Caco-2 (cell line): ENCODE measurements at places on chromosomes 1 and 21. TPM values are rescaled to one million over a fixed set of nuclear protein-coding genes. Genes with fewer than 3 reads are reported as not detected.

DNA sequence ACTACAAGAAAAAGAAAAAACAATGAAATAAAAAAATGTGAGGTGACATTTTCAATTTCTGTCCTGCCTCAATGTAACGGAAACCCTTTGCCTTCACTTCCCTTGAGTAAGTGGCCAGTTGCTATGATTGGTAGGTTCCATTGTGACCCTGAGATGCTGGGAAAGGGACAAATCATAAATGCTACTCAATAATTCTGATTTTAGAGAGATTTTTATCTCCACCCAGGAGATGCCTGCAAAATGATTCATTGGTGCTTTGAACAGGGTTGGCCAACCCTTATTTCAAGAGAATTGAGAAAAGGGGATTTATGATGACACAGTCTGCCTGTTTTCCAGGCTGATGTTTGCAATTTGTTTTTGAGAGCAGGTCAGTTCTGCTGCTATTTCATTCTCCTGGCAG lies 22.5 kb downstream of the XCL1 start:
- no peaks in the 10 kb centered on the region for H3K27me3 ChIP-seq
- no peak for DNase-seq
- H3K27ac ChIP-seq, result no peak overlapping the region
- no peaks in the 10 kb centered on the region for H3K36me3 ChIP-seq
- peaks cover 4% of the 10 kb centered on the region; the same call in 1 of the 2 replicates for H3K4me1 ChIP-seq

DNA sequence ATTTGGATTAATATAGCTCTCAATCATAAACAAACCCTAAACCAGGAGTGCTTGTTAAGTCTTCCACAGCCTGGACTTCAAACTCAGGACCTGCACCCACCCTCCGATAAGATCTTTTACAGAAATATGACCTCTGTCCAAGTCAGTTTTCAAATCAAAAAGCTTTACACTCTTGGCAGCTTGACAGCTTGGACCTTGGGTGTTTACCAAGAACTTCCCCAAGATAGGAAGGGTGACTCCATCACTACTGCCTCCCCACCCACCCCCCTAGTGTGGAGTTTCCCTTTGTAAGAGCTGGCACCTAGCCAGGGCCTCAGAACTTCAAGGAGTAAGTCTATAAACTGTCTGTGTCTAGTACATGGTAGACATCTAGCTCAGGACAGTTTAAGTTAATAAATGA lies 9.6 kb downstream of the BCAR3 start:
- no peak overlapping the region for H3K4me3 ChIP-seq
- peaks cover 41% of the 10 kb centered on the region for H3K4me1 ChIP-seq
- DNase-seq, result no peak
- H3K27ac ChIP-seq, result no peak overlapping the region
- no peaks in the 10 kb centered on the region for H3K36me3 ChIP-seq

- H3K4me3 ChIP-seq, result no peak overlapping the region
- no peak for DNase-seq
- H3K27me3 ChIP-seq, result no peaks in the 10 kb centered on the region
- no peaks in the 10 kb centered on the region; the same call in 1 of the 2 replicates for H3K4me1 ChIP-seq
- H3K27ac ChIP-seq, result no peak overlapping the region
- no peaks in the 10 kb centered on the region for H3K36me3 ChIP-seq
Measured at GRCh38 chr1:184669391-184669790, 85.3 kb downstream of the EDEM3 start.

- H3K27ac ChIP-seq, result no peak overlapping the region
- no peak overlapping the region for H3K4me3 ChIP-seq
- DNase-seq, result no peak
Measured at GRCh38 chr1:14495381-14495780, 103.1 kb upstream of the KAZN start.

DNA sequence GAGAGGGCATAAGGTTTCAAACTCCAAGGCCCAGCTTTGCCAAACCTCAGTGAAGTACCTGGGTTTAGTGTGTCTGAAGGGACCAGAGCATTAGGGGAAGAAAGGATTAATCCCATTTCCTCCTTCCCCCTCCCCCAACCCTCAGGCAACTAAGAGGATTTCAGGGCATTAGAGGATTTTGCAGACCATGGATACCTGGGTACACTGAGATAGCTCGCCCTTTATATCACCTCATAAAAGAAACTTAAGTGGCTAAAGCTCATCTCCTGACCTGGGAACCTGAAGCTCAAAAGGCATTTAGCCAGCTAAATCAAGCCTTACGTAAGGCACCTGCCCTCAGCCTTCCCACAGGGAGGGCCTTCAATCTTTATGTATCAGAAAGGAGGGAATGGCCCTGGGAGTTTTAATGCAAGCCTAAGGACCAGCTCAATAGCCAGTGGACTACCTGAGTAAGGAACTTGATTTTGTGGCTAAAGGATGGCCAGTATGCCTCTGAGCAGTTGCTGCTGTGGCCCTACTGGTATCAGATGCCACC lies 26.4 kb upstream of the SMYD3 start:
- H3K27ac ChIP-seq, result no peak overlapping the region
- H3K27me3 ChIP-seq, result no peaks in the 10 kb centered on the region; the same call in 1 of the 2 replicates
- no peaks in the 10 kb centered on the region for H3K4me1 ChIP-seq
- H3K4me3 ChIP-seq, result no peak overlapping the region

DNA sequence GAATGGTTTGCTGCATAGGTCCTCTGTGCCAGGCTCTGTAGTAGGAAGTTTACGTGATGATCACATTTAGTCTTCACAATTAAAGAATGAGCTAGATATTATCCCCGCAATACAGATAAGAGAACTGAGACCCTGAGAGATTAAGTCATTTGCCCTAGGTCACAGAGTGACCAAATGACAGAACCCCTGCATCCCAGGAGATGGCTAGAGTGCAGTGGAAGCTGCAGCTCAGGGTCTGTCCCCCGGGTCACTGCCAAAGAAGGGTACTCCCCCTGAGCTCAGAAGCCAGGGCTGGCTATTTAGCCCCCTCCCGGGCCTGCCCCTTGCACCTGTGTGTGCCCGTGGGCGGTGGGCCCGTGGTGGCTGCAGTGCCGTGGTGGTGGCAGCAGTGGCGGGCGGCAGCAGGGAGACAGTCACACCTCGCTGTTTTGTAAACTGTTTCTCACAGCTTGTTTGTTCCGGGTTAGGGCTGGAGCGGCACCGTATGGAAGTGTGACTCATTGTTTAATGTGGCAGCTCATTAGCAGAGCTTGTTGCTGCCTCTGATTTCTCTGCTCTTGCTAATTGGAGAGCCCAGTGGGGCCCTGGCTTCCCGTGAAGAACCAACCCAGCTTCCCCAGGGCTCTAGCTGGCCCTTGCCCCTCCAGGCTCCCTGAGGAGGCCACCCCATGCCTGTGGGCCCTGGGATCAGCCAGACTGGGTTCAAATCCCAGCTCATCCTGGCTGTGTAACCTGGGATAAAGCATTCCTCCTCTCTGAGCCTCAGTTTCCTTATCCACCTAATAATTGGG lies 19.3 kb upstream of the FOXO6 start:
- H3K36me3 ChIP-seq, result no peaks in the 10 kb centered on the region
- DNase-seq, result no peak
- no peaks in the 10 kb centered on the region for H3K27me3 ChIP-seq
- H3K4me3 ChIP-seq, result no peak overlapping the region

Gene CD84
- not detected in 2 replicates for total RNA-seq

Gene NGF
- not detected in 2 replicates for total RNA-seq

Gene RNF223
- total RNA-seq, result 0.56 and 0.57 TPM in 2 replicates

Gene VAV3
- total RNA-seq, result 0.57 and 0.93 TPM in 2 replicates
